ENCODE measurements at places on chromosomes 1 and 21. TPM values are rescaled to one million over a fixed set of nuclear protein-coding genes. Genes with fewer than 3 reads are reported as not detected.

GRCh38 chr1:35886577-35887431 lies 3.8 kb downstream of the AGO1 start:
- peak; percentile 66 for DNase-seq
- H3K4me3 ChIP-seq, result no peak overlapping the region
- H3K4me1 ChIP-seq, result peaks cover 34% of the 10 kb centered on the region

DNA sequence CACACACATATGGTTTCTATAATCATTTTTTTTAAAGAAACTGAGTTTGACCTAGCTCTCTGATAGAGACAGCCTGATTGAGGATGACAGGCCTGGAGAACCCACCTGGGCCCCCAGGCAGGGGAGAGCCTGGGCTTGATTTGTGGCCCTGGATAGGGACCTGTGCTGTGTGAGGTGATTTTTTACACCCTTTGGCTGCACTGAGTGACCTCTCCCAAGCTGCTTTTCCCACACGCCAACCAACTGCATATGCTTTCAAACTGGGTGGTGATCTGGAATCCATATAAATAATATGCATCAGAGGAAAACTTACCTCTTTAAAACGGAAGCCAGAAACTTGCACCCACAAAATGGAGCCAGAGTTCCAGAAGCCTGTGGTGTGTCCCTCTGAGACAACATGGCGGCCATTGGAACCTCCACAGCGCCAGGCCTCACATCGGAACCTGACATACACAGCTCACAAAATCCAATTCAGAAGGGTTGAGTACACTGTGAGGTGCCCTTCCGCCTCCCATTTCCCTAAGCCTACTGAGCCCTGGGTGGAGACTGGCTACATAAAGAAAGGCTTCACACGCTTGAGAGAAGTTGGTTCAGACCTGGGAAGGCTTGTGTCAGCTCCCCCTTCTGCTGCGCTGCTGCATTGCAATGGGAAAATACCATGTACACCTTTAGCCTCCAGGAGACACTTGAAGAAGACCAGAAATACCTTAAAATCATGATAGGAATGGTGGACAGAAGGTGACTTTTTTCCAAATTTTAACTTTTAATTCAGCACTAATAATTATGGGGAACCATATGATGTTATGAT lies 160.7 kb downstream of the HHIPL2 start:
- no peaks in the 10 kb centered on the region for H3K27me3 ChIP-seq
- no peak for DNase-seq
- H3K4me3 ChIP-seq, result no peak overlapping the region
- H3K27ac ChIP-seq, result no peak overlapping the region
- no peaks in the 10 kb centered on the region for H3K36me3 ChIP-seq
- H3K4me1 ChIP-seq, result no peaks in the 10 kb centered on the region

Gene HES2
- polyA plus RNA-seq, result not detected

Gene TMEM240
- polyA plus RNA-seq, result 0.40 TPM

- peak overlapping the region; percentile 64 for H3K27ac ChIP-seq
- peaks cover 29% of the 10 kb centered on the region for H3K4me1 ChIP-seq
- DNase-seq, result no peak
- H3K27me3 ChIP-seq, result no peaks in the 10 kb centered on the region
Observed at GRCh38 chr1:198701250-198701649, 62.4 kb downstream of the PTPRC start.

Gene SZRD1
- polyA plus RNA-seq, result 92.4 TPM

All from B cell (primary cell).